Non-pigmented ciliary epithelial cell (primary cell): ENCODE measurements at places on chromosomes 4 and X.

- peak; percentile 36 for DNase-seq
Measured at GRCh38 chrX:16222151-16222550, 54.9 kb downstream of the MAGEB17 start.

DNA sequence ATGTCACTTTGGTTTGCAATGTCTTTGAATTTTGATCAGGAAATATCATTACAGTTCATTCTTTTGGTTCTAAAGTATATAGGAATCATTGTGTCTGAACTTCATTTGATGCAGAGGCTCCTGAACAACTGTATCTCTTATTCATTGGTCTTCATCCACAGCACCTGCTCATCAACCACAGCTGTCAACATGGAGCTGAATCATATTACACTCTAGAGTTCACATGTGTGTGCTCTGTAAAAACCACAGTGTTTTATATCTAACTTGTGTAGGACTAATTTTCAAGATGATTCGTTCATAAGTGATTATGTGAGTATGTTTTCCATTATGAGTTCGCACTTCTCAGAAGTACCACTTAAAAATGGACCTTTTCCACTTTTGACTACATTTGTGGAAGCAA, 643.3 kb upstream of the FAM241A start:
- DNase-seq: no peak

DNA sequence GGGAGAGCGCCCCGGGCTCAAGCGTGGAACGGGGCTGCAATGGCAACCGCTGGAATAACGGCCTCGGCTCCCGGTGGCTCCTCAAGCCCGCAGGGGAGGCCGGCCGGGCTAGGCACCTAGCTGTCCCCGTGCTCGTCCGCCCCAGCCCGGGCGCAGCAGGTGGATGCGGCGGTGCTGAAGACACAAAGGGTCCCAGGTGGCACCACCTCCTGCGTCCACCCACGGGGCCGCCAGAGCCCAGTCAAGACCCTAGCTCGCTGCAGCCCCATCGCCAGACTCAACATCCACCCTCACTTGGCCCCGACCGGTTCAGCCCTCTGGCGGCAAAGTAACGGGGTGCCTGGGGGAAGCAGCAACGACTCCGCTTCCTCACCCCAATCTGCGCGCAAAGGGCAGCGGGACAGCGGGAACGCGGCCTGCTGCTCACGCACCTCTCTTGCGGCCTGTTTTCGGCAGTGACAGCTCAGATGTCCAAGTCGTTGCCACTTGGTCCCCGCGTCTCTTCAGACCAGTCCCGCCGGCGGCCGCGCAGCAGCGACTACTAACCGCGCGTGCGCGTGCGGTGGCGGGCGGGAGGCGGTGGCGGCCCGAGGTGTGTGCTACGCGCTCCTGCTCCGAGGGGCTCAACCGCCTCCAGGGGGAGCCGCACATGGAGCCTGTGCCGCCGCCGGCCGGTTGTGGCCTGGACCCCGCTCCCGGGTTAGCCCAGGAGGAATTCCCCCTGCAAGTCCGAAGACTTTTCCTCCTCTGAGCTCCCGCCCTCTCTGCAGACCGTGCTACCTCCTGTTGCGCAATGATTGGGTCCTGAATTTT, at the start of gene CLGN:
CLGN (minus strand) TSS at position 543 of the 813 bp plus-strand sequence. CDS start 14,570 bp downstream, outside the sequence.
- peak; percentile 6 for DNase-seq

DNA sequence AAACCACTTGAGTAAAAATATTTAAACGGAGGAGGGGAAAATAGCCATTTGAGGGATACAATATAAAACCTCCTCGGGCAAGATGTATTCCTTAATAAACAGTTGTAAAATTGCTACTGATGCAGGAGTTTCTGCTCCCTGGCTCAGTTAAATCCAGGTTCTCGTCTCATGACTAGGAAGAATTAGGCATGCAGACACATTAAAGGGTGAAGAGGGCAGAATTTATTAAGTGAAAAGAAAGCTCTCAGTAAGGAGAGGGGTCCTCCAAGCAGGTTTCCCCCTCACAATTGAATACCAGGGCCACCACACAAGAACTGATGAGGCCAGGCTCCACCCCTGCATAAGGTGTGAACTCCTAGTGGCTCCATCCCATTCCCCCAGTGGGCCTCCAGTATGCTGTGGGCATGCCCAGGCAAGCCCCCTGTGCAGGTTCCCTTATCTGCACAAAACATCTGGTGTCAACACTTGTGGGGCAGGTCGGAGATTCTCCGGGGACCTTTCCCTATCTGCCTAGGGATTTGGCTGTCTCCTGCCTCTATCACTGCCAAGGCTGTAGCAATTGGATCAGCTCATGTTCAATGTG, 80.4 kb downstream of the HS6ST2 start:
- DNase-seq: no peak

- DNase-seq: no peak
Measured at GRCh38 chrX:42531441-42531840, 246.5 kb downstream of the PPP1R2C start.

DNA sequence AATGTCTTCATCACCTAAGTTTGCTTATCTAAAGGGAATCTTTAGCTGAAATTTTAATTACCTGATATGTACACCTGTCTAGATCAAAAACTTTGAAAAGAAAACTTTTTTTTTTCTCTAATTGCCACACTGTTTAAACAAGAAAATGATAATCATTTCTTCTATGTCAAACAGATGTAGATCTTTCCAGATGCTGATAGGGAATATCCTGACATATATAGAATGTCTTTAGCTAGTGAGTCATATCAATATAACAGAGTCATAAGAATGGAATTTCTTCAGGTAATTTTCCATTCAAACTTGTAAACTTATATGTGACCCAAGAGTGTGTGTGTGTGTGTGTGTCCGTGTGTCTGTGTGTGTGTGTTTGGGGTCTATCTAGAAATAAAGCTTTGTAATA, 271.9 kb downstream of the GPM6A start:
- DNase-seq: no peak

DNA sequence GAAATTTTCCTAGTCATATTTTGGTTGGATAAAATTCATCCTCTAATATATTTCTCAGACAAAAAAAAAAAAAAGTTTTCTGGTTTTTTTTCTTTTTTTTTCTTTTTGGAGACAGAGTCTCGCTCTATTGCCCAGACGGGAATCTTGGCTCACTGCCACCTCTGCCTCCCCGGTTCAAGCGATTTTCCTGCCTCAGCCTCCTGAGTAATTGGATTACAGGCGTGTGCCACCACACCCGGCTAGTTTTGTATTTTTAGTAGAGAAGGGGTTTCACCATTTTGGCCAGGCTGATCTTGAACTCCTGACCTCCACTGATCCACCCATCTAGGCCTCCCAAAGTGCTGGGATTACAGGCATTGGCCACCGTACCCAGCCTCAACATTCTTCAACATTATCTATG, 432.7 kb upstream of the PABPC4L start:
- DNase-seq: no peak

DNA sequence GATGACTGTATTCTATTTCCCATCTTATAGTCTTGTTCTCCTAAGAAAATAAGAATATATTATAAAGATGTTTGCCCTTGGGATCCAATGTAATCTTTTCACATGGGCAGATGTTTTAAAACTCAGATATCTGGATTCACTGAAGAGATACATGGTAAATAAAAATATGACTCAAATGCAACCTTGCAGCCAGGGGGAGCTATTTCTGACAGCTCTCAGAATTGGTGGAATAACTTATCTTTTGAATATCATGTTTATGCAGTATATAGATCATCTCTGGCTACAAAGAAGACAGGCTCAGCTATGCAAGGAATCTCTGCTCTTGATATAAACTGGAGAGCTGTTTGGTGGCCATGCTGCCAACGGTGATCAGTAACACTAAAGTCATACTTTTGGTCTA, 274.7 kb downstream of the GLUD2 start:
- no peak for DNase-seq

DNA sequence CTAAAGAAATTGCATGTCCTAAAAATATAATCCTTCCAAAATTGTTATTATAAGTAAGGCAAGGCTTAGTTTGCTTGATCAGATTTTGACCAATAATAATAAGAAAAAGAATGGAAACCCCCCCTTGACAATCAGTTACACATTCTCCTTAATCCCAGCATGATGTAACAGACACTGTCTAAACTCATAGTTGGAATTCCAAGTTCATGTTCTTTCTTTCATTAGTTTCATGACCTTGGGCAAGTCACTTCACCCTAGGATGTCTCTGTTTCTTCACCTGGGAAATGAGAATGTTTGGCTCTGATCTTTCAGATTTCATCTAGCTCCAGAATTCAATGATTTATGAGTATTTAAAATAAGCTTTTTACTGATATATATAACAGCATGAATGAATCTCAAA, 64.8 kb downstream of the MAML3 start:
- DNase-seq: no peak

- DNase-seq: no peak
Measured at GRCh38 chrX:42615161-42615563, 162.8 kb downstream of the PPP1R2C start.

GRCh38 chr4:61994036-61994435, 793.9 kb downstream of the ADGRL3 start:
- DNase-seq: no peak

- DNase-seq: no peak
Measured at GRCh38 chrX:433771-434170, 47.1 kb upstream of the PPP2R3B start.

- DNase-seq: no peak
Measured at GRCh38 chr4:186485561-186486062, 69.8 kb downstream of the MTNR1A start.

DNA sequence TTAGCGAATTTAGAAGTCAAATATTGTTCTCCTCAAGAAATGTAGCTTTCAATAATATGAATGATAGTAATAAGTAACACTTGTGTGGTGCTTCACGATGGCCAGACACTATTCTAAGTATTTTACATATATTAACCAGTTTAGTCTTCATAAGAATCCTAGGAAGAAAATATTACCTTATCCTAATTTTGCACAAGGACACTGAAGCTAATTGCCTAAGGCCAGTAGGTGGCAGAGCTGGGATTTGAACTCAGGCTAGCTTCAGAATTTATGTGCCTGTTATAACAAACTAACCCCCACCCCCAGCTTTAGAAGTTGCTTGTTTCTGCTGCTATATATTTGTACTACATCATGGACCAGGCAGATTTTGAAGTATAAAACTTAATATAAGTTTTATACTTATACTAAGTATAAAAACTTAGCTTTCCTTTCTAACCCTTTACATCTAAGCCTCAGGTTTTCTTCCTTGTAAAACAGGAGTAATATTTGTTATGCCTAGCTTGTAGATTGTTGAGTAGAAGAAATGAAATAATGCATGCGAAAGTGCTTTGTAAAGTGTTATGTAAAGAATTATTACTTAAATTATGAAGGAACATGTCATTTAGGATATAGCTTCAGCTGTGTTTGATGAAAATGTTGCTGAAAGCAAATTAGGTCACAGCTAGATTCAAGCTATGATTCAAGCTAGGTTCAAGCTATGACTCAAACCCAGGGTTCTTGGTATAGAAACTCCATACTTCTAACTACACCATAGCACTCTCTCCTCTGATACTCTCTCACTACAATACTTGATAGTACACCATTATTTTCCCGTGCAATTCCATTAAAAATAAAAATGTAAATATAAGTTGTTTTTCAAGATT, 4.2 kb upstream of the CDS1 start:
- peak; percentile 32 for DNase-seq

DNA sequence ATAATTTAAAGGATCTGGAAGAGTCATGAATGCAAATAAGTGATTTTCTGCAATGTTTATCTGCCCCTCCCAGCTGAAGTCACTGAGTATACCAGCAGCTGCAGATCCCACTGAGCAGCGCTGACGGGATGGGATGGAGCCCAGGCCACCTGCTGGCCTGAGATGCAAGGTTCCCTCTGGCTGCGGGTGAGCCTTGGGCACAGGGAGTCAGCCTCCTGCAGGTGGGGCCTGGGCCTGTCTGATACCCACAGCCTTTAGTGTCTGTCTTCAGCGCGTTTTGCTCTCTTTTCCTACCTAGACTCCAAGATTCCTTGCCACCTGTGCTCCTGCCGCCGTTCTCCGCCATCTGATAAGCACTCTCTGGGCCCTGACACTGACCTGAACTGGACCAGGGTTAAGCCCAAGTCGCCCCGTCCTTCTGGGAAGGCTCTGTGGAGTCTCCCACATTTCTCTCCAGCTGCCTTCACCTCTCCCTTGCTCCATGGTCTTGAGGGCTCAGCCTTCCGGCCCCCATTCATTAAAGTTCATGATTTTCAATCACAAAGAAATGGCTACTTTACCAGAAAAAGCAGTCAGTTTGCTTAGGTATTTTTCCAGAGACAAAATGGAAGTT, 223.1 kb upstream of the FAT1 start:
- DNase-seq: no peak

DNA sequence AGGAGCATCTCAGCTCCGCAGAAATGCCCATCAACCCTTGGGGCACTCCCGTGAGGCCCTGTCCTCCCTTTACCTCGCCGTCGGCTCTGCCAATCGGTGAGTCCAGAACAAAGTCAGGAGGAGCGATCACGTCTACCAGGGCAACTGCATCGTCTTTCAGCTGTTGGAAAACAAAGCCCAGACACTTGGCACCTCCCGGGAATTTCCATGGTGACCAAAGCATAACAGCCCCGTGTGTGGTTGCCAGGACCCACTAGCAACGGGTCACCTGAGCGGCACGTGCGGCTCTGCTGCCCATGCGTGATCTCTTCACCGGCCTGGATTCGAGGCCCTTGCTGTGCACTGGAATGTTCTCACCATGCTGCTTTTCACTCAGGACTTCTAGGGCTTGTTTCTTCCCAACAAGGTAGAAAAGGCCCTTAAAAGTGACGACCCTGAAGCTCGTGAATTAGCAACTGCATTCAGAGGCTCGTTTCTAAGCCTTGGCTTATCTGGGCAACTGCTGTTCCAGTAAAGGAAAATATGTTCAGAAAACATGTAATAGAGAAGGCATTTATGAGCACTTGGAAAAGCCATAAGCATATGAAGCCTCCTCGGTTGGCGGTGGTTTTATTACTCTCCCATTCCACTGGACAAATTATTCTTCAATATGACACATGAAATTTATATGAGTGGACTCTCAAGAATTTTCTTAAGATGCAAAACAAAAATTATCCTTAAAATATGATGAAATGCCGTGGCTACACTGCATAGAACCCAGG, 69.5 kb downstream of the ACOX3 start:
- DNase-seq: no peak

- no peak for DNase-seq
Measured at GRCh38 chr4:53307819-53308780, 57.8 kb downstream of the SCFD2 start.

GRCh38 chr4:22238742-22239141, 277.1 kb downstream of the ADGRA3 start:
- DNase-seq: no peak

- DNase-seq: no peak
Measured at GRCh38 chr4:8940792-8941491, 69.3 kb upstream of the HMX1 start.
